Activated T-cell treated with anti-CD3 and anti-CD28 coated beads for 1 hour (primary cell): ENCODE measurements at places on chromosomes 16 and 17.

- no peak for DNase-seq
Observed at GRCh38 chr16:67302970-67303369, 23.6 kb downstream of the KCTD19 start.

- no peak for DNase-seq
Observed at GRCh38 chr16:12896562-12896961, 4.8 kb upstream of the SHISA9 start.

DNA sequence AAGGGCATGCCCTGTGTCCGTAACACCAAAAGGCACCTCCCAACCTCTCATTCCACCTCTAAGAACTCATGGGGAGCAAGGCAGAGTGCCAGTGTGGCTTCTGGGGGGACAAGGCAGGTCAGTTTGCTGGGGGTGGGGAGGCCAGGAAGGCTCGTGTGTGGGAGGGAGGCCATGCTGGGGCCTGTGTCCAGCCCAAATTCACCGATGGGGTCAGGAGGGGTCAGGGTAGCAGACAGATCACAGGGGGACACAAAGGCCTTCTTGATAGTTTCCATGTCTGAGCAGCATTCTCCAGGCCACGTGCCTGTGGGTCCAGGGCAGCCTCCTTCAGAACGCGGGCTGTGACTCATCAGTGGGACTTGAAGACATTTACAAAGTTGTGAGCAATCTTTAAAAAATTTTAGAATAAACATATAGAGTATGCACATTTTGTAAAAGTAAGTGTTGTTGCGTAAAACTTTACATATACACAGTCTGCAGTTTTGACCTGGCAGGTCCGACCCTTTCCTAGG, 20.9 kb downstream of the SPACA3 start:
- DNase-seq: no peak

- no peak for DNase-seq
Observed at GRCh38 chr16:58222532-58223316, 24.8 kb upstream of the CSNK2A2 start.

DNA sequence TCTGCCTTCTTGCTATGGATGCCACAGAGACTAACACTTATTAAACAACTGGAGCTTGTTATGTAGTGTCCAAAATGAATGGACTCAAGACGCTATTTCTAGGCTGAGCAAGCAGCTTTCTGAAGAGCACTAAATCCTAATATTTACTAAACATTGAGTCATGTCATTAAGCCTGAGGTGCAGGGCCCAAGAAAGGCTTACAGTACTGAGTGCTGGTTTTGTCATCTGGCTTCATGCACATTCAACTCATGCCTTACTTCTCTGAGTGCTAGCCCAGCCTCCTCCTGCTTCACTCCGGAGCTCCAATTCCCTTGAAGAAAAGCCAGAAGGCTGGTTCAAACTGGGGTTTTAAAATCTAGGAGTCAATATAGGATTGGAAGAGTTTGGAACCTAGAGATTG, 363.3 kb upstream of the CDH5 start:
- DNase-seq: no peak

DNA sequence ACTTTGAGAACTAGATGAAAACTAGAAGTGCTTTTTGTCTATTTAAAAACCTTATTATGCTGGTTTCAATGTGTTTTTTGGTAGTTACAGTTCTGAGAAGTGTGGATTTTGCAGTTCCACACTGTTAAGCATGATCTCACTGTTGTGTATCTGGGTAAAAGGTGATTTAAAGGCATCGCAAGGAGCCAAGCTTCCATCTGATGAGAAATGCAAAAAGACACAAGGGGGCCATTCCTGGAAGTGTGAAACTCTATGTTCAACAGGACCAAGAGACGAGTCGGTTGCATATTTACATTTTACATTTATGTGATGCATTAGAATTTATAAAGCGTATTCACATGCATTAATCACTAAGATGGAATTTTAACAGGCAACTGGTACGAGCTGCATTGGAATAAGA, 490.8 kb downstream of the NPIPA7 start:
- DNase-seq: no peak

DNA sequence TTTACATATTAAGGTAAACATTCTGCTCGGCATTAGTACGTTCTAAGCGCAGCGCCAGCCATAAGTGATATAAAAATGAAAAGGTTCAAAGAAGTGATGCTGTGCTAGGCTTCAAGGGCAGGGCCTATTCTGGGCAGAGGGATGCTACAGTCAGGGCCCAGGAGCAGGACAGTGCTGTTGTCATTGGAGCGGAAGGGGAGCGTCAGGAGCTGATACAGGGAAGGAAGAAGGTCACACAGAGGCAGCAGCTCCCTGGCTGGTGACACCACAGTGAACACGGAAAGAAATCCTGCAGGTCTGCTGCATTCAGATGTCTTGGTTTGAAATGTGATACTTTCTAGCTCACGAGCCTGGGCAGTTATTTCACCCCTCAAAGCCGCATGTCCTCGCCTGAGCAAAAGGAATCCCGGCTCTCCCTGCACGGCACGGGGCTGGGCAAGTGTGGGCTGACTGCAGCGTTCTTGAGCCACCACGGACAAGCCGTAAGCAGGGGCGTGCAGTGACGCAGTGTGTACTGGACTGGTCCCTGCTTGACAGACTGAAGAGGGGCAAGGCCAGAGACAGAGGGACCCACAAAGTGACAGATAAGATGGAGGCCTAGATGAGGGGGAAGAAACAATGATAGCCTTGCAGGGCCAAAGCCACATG, 41.1 kb downstream of the ZCCHC14 start:
- DNase-seq: no peak

DNA sequence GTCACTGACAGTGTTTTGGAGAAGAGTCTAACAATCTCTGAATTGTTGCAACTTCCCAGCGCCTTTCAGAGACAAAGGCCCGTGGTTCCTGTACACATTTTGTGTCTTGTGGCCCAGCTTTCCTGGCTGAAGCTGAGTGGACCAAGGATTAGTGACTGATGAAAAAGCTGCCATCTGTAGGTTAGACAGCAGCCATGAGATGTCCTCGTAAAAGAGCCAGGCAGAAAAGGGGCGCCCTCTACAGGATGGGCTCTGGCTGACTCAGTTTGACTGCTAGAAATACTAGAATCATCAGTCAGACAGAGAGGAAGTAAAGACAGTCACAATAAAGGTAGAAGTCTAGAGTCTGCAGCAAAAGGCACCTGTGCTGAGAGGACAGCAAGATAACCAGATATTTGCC, 26.5 kb upstream of the NF1 start:
- DNase-seq: peak; percentile 13

- DNase-seq: peak; percentile 81
Observed at GRCh38 chr16:89556750-89557689, 3.5 kb upstream of the RPL13 start.

GRCh38 chr17:78924481-78925151, 571 bp downstream of the TIMP2 start:
- no peak for DNase-seq

DNA sequence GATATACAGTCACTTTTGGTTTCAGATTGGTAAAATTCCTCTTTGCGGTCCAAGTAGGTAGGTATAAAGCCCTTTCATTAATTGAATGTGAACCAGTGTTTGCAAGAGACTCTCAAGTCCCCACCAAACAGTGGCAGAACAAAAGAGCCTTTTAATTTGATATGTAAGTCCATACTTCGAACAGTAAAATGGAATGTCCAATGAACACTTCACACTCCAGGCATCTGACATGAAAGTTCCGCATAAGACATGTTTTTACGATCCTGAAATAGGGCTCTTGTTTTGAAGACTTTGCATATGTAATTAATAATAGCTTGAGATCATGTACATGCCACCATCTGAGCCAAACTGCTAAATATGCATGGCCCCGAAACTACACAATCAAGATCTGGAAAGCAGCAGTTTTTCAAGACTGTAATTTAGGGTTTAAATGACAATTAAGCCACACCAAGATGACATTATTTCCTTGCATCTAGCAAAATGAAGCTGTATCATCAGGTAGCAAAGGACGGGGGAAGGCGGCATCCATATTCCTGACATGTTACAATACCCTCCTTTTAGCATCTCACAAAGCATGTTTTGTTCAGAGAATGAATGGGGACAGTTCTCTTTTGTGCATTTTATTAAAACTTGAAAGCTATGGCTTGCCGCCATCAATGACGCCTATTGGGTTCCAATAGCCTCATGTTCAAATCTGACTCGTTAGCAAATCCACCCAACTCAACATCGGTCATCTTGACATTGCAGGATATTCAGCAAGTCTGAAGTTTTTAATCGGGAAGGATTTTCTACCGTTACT, 39.4 kb downstream of the LITAF start:
- no peak for DNase-seq

DNA sequence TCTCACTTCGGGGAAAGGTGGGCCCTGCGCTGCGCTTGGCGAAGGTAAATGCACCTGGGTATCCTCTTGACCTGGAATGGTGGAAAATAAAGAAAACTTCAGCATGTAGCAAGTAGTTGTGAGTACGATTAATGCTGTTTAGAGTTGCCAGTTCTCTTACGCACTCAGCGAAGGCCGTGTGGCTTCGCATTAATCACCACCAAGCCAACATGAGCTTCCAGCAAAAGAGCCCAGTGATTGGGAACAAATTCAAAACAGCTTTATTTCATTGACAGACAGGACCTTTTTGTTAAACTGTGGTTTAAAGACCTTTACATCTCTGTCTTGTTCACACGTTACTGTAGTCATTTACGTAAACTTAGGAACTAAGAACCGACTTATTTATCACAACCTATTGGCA, 531.4 kb downstream of the MAF start:
- DNase-seq: no peak
